AG08396 (cell line): ENCODE measurements at places on chromosomes 4 and X.

DNA sequence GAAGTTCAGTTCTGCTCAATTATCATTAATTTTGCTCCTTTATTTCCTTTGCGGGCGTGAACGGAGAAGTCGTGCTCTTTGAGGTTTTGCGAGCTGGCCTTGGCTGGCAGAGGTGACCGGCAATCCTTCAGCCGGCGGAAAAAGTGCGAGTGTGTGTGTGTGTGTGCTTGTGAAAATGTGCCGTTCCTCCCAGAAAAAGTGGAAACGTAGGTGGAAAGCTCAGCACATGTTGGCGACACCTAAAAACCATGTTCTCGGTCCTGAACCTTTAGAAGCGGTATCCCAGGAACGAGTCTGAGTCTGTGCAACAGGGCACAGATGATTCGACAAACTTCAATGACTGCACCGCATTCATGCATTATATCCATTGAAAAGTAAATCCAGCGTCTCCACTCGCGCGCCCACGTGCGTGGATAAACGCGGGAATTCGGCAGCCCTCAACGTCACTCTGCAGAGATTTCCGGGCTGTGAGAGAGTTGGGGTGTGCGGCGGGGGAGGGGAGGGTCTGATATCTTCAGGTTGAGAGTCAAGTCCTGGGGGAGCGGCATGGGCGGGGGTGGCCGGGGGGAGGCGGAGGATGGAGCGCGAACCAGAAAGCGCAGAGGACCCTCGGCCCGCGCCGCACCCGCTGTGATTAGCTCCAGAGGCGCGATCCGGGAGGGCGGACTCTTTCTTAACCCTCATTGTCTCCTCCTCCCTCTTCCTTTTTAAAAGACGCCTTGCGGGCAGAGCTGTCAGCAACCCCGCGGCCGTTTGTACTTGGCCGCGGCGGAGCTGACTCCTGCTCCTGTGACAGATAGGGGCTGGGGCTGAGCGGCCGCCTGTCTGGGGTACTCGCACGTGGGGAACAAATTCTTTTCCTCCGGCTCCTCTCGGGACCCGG is at the start of gene SHISA3:
SHISA3 (plus strand) TSS at position 737 of the 883 bp plus-strand sequence. CDS start 569 bp downstream, outside the sequence.
- no peak for DNase-seq

GRCh38 chr4:8338351-8338961 is 68.9 kb downstream of the HTRA3 start:
- no peak for DNase-seq

DNA sequence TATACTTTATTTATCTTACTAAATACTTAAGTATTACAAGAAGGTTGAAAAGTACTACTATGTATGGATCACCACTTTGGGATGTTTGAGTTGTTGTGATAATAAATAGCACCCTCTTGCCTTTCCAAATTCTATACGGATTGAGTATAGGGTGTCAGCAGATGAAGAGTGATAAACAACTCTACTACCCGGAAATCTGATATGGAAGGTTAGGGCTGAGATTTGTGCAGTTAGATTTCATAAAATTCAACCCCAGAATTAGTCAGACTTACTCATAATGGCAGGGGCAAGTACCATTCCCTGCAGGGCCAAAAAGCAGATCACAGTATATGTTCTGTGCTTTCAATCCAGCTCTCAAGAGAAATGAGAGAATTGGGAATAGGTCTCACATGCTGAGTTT is 1008.9 kb upstream of the PCDH7 start:
- DNase-seq, result no peak

GRCh38 chrX:136166221-136166855 is 19.0 kb downstream of the FHL1 start:
- no peak for DNase-seq

GRCh38 chr4:76723924-76724323 is 174.0 kb downstream of the SOWAHB start:
- DNase-seq, result peak; percentile 51

- DNase-seq, result no peak
Measured at GRCh38 chrX:39772057-39772832, 325.5 kb downstream of the BCOR start.

DNA sequence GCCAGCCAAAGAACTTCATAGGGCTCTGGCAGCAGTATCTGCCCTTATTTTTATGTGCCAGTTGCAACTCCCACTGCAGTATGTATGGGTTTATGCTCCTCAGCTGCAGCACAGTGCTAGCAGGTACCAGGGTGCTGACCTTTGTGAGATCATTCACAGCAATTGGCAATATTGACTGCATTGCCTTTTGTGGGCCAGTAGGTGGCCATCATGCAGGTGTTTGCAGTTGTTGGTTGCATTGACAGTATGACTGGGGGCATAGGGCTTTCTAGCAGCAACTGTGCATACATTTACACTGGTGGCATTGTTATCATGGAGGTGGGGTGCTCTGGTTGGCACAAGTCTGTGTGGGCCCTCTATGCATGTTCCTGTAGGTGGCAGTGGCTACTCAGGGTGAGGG is 42.5 kb downstream of the FAAH2 start:
- DNase-seq, result no peak

- DNase-seq, result no peak
Measured at GRCh38 chr4:44279066-44279465, 169.5 kb downstream of the KCTD8 start.

GRCh38 chr4:158991534-158992155 is 111.2 kb upstream of the RAPGEF2 start:
- no peak for DNase-seq

GRCh38 chr4:137621056-137621455 is 88.8 kb upstream of the PCDH18 start:
- no peak for DNase-seq

DNA sequence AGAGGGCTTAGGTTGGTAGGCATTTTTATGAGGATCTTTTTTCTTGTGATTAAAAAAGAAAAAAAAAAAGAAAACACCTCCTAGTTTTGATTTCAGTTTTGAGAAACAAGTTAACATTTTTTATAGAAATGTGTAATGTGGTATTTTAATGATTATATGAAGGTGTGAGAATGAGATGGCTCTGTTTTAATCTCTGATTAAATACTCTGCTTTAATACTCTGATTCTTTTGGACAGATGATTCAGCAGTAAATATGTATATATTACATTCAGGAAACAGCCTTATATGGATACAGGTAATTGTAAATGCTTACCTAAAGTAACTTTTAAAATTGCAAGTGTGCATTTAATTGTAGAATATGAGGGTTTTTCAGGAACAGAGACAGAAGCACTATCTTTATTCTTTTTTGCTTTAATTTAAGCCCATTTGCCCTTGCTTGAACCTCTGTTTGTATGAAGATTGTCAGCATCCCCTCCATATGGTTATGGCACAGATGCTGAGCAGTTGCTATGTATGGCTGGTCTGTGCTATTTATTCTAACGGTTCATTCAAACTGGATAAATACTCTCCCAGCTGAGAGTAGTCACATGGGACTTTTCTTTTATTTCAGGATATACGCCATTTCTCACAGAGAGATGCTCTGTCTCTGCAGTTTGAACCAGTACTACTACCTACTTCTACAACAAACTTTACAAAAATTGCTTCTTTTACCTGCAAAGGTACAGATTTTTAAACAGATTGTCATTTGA is 101.0 kb upstream of the TLR2 start:
- DNase-seq, result no peak

GRCh38 chrX:53263597-53264094 is 17.7 kb downstream of the IQSEC2 start:
- no peak for DNase-seq

GRCh38 chr4:54992266-54992665 is 133.1 kb downstream of the KDR start:
- DNase-seq, result no peak

DNA sequence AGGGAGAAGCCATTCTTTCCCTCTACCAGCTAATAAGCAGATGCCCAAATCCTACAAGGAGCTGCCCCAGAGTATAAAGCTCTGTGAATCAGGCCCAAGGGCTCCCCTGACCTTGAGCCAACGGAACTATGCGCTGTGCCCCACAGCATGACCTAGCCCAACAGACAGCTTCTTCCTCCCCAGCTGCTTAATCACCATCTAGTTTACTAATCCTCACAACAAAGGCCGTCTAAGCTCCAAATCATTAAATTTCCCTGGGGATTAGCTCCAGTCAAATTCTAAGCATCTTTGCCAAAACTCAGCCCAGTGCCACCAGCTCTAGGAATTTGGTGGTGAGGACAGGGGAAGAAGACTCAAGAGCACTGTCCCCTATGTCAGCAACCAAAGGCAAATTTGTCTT is 113.1 kb downstream of the SHROOM4 start:
- DNase-seq, result no peak

DNA sequence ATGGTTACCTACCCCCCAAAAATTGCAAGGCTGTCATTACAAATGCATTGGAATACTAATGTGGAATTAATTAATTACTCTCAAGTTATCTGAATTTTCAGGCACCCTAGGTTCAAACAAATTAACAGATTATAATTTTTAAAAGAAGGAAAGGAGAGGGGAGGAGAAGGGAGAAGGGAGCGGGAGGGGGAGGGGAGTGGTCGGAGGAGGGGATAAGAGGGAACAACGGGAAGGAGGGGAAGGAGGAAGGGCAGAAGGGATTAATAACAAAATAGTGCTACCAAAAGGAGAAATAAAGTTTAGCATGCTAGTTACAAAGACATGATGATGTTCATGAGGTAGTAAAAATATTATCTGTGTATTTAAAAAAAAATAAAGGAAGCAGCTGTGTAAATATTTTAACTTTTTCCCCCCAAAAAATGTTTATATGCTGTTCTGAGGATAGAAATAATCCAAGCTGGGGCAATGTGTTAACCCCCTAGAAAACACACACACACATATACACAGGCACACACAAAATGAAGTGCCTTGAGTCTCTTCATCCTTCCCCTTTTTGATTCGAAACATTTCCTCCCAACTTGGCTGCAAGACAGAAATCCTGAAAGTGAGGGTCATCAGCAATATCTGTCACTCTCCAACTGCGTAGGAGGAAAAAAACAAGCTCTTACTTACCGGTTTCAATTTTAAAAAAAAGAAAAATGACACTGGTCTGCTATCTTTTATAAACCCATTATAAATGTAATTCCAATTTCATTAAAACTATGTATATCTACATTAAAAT is 58.8 kb downstream of the PPP3CA start:
- no peak for DNase-seq

GRCh38 chrX:136493011-136493410 is 4.4 kb upstream of the HTATSF1 start:
- DNase-seq, result no peak

DNA sequence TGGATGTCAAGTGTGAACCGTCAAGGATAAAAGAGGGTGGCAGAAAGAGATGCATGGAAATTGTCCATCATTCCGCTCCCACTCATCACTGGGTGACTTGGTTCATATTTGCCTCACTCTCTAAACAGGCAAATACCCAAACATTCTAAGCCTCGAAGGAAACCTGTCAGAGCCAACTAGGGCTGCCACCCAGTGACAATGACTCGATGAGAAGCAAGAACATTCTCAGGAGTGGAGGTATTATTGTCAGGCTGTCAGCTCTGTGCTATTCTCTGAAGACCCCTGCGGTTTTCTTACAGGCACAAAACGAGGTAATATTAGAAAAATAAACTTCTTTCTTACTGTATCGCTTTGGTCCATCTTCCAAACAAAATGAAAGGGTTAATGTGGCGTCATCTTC is 139.6 kb downstream of the LDB2 start:
- no peak for DNase-seq

DNA sequence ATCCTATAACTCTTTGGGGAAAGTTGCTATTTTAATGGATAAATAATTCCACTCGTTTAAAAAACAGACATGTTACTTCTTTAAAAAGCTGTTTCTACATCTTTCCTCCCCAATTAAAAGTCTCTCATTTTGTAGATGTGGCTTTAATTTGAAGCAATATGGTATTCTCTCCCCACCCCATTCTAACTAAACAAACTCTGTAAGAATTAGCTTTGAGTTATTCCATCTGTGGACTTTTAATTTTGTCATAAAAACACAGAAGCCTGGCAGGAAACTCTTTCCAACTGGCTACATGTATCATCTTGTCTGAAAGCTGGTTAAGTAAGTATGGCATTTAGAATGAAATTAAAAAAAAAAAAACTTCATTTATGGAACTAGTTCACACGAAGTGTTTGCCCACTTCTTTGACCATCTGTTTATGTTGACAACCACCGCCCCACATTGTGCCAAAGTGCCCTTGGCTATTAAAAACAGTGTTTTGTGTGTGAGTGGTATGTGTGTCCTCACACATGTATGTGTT is 140.3 kb downstream of the NAA11 start:
- no peak for DNase-seq

GRCh38 chr4:112075129-112075753 is 70.0 kb upstream of the FAM241A start:
- DNase-seq, result peak; percentile 60

DNA sequence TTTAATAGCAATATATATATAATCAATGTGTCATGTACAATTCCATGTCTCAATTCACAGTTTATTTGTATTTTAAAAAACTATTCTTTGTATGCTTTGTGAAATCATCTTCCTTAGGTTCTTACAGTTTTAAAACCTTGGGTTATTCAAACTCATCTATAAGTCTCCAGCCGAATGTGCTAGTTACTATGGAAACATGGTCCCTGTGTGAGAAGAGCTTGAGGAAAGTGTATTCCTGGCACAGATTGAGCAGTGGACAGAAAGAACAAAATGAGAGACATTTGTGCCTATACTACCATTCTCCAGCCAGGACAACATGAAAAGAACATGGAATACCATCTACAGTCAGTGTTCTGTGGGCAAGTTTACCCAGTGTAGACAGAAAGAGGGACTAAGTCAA is 103.4 kb downstream of the EFHC2 start:
- DNase-seq, result no peak

- DNase-seq, result no peak
Measured at GRCh38 chr4:20196476-20196875, 55.2 kb upstream of the SLIT2 start.

GRCh38 chr4:145482209-145483037 is 770 bp downstream of the SMAD1 start:
- DNase-seq, result peak; percentile 76

DNA sequence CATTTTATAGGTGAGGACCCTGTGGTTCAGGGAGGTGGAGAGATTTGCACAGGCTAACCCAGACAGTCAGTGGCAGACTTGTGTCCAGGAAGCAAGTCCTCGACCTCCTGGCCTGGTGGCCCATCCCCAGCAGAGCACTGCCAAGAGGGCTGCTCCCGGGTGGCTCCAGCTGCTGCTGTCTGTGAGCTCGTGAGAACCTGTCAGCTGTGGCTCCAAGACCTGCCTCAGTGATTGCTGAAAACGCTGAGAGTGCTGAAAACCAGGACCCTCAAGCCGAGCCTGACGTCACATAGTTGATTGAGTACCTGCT is 74.2 kb downstream of the RTL9 start:
- DNase-seq, result no peak

DNA sequence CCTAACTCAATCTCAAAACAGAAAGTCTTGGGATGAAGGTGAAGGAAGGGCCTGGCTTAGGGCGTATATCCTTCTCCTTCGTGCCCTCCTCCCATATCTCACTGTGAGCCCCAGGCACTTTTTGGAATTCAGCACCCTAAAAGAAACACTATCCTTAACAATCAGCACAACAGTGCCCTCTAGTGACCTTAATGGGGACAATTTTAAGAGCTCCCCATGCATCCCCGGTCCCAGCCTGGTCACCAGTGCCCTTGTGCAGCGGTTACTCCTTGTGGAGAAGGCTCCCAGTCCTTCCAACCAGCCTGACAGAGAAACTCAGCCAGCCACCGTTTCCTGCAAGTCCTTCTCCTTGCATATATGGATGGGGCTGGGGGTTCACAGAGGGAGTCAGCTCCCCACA is 4.2 kb downstream of the PAK3 start:
- peak; percentile 73 for DNase-seq

GRCh38 chr4:159779716-159780115 is 676.8 kb downstream of the RAPGEF2 start:
- DNase-seq, result no peak
